ENCODE measurements at places on chromosomes 1 and 21.

DNA sequence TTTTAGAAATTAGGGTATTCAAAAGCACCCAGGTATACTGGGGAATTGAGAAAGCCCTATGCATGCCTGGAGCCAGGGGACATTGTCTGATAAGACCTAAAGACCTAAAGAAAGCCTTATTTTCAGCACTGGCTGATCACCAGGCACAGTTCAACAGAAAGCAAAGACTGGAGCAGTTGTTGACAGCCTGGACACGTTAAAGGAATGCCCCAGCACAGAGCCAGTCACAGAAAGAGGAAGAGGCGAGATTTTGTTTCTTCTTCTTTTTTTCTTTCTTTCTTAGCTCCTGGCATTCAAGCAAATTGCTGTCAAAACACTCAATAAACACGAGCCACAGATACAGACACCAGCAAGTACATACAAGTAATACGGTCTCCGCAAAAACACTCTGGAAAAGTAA is 40.4 kb downstream of the RNF187 start:
- DNase-seq: no peak

DNA sequence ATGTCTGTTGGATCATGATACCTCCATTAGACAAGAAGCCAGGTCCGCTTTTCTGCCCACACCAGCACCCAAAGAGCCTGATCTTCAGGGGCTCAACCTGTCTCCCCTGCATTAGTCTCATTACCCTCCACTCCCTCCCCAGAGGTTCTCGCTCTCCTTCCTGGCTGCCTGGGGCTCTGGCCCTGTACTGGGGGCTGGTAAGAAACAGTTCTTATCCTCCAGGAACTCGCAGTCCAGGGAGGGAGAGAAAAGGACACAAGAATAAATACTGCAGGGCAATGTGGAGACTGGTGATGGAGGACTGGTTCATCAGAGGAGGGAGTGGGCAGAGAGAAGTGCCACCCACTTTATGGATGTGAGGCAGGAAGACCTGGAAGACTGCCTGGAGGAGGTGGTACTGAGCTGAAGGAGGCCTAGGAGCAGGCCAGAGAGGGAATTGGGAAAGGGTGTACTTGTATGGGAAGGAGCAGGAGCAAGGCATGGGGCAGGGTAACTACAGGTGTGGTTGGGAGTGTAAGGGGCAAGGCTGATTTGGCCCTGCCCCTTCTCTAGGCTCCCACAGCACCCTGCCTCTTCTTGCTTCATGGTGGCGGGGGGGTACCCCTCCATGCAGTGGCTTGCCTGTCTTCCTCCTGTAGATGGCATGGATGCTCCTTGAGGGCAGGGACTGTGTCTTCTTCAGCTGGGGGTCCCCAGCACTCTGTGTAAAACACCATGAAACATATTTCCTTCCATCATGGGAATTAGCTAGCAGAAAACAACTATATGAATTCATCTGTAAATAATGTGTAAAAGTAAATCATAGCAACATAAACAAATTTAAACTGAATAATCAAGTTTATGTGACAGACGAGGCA is 5.0 kb downstream of the LRRC71 start:
- DNase-seq: no peak

DNA sequence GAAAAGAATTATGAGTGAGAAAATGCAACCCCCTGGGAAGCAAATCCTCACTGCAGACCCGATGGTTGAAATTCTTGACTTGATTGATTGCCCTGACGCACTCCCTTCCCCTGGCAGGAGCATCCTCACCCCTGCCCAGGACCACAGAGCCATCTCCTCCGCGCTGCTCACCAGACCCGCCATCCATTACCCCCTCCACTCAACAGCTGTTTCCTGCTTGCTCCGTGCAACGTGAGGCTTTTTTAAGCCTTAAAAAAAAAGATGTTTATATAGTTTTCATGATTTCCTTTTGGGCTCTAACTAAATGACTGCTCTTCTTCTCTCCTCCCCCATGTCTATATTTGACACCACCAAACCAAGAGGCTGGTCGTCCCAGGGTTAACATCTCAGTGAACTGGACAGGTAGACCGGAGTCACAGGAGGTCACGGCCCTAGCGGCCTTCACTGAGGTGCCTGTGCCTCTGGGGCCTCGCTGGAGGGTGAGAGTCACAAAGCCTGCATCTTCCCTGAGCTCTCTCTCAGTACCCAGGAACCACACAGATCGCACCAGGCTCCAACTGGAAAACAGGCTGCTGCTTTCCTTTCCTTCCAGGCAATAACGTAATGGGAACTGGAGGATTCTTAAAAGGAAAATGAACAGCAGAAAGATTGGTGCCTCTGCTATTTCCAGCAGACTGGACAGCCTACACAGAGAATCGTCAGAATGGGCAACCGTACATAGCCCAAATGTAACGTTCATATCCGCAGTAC is 49.8 kb downstream of the ZBTB18 start:
- DNase-seq: no peak

- no peak for DNase-seq
Measured at GRCh38 chr1:22506130-22506692, 54.6 kb downstream of the ZBTB40 start.

DNA sequence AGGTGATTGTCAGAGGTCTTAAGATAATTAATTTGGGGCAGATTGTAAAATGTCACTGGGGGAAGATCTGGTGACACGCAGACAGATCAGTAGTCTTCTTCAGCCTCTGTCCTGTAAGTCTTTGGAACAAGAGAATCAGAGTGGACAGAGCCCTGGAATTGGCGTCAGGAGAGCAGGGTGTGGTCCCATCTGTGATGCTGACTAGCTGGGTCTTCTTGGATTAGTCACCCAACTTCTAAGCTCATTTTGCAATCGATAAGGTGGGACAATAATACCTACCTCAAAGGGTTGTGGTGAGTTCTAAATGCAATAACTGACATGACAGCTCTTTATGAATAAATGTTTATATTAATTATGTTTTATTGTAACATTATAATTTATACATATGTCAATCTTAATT is 4.8 kb downstream of the FASLG start:
- no peak for DNase-seq

DNA sequence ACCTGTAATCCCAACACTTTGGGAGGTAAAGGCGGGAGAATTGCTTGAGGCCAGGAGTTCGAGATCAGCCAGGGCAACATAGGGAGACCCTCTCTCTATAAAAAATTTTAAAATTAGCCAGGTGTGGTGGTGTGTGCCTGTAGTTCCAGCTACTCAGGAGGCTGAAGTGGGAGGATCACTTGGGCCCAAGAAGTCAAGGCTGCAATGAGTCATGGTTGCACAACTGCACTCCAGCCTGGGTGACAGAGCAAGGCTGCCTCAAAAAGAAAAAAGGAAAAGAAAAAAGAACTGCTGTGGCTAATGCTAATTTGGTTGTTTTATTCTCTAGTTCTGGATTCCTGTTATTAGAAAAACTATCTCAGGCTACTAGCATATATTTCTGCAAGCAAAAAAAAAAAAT is 29.8 kb downstream of the DBT start:
- DNase-seq: no peak

GRCh38 chr1:156811168-156811567 is 5.5 kb downstream of the SH2D2A start:
- DNase-seq: no peak

- DNase-seq: no peak
Measured at GRCh38 chr21:45209046-45209445, 78.6 kb downstream of the POFUT2 start.

DNA sequence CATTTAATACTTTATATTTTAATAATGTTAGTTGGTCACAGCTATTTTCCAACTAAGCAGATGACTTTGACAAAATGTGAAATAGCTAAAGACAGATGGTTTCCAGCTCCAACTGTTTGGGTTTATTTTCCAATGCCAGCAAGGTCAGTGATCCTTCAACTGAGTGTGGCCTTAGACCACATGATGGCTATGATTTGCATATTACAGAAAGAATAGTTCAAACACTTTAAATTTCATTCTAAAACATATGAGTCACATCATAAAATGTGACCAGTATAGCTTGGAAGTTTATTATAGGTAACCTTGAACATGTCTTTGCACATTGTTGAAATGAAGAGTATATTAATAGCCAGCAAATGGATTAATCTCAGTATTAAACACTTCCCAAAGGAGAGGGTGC is 454.0 kb upstream of the C1orf87 start:
- DNase-seq: no peak

- no peak for DNase-seq
Measured at GRCh38 chr1:94110021-94110761, 10.8 kb downstream of the ABCA4 start.

DNA sequence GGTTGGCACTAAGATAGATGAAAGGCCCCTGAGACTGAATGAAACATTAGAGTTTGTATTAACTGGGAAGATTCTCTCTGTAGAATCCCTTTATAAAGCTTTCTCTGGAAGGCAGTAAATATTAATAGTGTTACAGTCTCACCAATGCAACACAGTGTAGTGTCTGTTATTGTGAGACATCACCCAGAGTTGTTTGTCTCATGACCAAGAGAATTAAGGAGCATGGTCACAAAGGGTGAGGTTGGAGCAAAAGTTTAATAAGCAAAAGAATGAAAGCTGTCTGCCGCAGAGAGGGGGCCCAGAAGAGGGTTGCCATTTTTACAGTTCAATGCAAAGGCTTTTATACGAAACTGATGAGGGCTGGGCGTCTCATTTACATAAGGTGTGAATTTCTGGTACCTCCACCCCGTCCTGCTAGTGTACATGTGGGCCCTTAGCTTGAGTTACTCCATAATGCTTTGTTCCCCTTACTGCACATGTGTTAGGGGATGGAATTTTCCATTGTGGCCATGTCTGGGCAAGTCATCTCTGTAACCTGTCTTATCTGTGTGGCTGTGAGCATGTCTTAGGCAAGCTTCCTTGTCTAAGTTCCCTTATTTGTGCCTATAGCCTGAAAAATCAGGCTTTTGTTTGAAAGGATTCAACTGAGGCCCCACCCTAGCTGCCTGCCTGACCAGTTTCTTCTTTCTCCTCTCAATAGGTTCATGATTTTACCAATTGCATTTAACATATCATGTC is 184.1 kb downstream of the RASAL2 start:
- no peak for DNase-seq

GRCh38 chr1:228321895-228322294 is 84.7 kb downstream of the TRIM11 start:
- peak; percentile 20 for DNase-seq

DNA sequence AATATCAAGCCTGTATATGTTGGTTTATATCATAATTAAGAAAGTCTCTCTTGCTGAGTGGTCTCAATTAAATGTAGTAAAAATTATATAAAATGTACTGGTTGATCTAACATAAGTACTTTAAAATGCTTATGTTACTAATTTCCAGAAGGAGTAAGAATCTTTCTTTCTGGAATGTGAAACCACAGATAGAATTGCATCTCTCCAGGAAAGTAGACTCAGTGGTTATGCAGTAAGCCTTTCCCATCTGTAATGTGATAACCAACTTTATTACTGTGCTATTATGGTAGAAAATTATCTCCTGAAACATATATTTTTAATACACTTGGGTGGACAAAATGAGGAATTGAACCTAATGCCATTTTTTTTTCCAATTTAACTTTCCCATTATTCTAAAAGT is 8.9 kb upstream of the RALGPS2 start:
- no peak for DNase-seq

DNA sequence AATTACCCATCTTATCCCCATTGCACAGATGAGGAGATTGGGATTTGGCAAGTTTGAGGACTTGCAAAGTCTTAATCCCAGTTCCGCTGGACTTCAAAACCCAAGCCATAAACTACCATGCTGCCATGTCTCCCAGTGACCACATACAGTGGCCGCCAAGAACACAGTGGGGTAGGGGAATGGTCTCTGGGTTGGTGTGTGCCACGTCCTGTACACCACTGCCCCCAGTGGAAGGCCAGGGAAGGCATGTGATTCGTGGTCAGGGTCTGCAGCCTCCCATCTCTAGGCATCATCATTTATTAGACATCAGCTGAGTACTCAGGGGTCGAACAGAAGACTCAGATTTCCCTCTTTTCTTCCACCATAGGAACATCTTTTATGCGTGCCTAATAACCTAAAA is 76.0 kb downstream of the MAN1C1 start:
- no peak for DNase-seq

DNA sequence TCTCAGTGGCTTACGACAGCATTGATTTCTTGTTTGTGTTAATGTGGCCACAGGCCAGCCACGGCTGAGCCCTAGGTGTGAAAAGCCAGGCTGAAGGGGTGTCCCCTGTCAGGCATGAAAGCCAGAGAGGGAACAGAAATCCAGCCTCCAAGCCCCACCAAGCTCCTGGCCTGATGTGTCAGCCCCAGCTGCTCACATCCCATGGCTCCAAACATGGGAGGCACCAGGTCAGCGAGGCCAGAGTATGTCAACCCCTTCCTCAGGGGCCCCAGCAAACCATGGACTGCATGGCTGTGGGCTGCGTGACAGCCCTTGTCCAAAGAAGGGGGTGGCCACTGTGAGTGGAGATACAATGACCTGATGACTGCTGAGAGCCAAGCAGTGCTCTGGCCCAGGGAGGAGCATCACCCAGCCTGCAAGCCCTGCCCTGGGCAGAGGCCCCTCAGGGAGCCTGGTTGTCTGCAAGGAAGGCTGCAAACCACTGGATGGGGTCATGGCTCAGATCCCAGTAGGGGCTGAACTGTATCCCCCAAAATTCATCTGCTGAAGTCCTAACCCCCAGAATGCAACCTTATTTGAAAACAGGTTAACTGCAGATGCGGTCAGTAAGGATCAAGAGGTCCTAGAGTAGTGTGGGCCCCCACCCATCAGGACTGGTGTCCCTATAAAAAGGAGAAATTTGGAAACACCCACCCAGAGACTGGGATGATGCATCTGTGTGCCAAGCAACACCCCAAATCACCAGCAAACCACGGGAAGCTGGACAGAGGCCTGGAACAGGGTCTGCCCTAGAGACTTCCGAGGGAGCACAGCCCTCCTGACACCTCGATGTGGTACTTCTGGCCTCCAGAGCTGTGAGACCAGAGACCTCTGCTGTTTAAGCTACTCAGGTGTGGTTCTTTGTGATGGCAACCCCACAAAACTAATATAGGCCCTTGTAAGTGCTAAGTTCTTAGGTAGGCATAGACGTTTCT is 3.3 kb upstream of the MX2 start:
- no peak for DNase-seq

DNA sequence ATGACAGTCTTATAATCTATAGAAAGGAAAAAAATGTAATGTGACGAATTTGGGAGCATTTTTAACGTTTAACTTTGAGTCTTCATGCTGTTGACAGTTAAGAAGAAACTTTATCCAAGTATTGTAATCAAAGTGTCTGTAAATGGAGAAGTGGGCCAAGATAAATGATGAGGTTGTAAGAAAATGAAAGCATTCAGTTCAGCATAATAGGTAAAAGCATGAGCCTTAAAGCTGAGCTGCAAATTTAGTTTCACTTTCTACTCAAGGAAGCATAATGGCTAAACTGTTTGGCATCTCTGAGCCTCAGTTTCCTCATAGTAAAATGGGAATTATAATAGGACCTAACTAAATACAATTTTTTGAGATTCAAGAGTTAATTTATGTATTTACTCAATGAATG is 1554.8 kb downstream of the KCNT2 start:
- no peak for DNase-seq

DNA sequence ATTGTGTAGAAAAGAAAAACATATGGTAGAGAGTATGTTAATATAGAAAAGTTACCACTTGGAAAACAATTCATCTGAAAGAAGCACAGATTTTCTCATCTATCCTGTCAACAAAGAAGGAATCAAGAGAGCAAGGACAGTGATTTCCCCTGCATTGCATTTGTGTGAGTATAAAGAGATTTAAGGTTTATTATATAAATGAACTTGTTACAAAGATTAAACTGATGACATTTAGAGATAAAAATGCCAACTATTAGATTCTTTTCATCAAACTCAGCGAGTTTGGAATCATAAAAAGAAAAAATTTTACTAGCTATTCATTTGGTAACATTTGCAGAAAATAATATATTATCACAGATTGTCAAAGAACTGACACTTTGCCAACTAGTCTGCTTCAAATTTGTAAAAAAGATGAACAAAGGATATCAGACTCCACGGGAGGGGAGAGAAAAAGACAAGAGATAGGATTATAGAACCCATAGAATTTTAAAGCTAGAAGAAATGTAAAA is at the start of gene RGS21:
RGS21 (plus strand) TSS at position 51 of the 509 bp plus-strand sequence. CDS start 26,045 bp downstream, outside the sequence.
- DNase-seq: no peak
